NCI-H774 (cell line): ENCODE measurements at places on chromosomes 7 and 10.

DNA sequence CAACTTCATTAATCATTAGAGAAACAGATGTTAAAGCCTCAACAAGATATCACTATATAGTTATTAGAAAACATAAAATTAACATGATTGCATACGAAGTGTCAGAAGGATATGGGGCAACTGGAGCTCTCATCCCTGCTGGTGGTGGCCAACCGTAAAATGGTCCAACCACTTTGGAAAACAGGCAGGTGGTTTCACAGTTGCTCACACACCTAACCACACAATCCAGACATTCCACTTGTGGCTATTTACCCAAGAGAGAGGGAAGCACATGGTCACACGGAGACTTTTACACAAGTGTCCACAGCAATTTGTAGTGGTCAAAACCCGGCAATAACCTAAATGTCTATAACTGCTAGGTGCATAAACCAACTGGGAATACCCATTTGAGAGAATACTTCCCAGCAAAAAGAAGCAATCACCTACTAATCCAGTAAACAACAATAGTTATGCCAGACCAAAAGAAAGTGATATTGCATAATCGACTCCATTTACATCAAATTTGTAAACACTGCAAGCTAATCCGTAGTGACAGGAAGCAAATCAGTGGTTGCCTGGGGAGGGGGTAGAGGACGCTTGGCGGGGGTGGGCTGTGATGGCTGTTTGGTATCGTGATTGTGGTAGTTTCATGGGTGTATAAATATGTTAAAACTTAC is 91.8 kb downstream of the LARP4B start:
- no peak for DNase-seq

DNA sequence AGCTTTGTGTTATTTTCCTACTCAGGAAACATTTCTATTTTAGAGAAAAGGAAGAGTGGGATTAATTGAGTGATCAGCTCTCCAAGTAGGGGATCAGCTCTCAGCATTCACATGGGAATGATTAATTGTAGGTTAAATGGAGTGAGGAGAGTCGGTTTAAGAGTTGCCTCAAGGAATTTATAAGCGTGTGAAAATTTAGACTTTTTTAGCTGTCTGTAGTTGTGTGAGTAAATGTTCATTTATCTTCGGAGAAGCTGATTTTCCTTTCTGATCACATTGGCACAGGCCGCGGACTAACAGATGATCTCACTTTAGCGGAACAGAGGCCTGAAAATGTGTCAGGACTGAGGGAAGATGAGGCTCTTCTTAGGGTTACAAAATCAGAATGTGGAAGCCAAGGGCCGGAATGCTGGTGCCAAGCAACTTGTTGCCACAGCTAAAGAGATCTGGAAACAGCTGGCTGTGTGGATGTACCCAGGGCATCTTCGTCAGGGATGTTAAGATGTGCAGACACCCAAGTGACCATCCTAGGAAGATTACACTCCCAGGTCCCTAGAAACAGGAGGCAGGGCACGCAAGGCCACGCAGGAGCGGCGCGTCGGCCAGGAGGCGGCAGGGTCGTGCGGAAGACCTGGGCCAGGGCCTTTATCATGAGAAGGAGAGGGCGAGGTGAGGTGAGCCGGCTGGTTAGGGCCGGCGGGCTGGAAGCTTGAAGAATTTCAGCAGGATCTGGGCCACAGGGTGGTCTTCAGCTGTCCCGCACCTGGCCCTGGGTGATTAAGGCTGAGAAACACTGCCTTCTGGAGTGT is 35.1 kb upstream of the TTYH3 start:
- no peak for DNase-seq

DNA sequence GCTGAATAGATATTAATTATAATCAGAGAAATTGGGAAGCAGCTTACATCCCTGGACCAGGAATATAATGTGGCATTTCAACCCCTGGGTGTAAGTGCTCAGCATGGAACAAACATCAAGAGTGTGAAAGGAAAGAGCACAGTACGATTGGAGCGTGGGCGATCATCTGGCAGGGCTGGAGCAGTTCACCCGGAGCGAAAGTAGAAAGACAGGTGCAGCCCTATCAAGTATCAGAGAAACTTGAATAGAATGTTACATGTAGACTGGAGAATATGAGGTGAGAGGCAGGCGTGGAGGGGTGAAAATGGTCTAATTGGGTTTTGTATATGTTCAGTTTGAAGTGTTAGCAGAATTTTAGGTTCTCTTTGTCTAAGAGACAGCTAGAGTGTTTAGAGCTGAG is 303.0 kb downstream of the MDFIC start:
- no peak for DNase-seq

GRCh38 chr7:44375236-44375699 is 49.9 kb upstream of the CAMK2B start:
- DNase-seq = no peak
